ENCODE measurements at places on chromosomes 2 and 18.

DNA sequence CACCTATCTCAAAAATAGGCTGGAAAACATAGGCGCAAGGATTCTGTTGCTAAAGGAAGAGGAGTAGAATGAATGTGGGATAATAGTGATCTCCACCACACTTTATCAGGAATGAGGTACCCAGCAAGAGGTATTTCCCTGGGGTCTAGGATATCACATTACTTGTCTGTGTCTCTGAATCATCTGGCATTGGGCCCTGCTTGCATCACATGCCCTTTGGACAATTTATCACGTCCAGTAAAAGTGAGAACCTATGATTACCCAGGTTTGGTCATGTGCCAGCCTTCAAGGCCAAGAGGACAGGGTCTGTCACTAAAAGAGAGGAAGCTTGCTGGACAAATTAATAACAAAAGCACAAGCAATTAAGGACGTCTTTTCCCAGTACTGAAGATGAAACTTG lies 11.4 kb upstream of the TRAPPC8 start:
- no peak for DNase-seq

DNA sequence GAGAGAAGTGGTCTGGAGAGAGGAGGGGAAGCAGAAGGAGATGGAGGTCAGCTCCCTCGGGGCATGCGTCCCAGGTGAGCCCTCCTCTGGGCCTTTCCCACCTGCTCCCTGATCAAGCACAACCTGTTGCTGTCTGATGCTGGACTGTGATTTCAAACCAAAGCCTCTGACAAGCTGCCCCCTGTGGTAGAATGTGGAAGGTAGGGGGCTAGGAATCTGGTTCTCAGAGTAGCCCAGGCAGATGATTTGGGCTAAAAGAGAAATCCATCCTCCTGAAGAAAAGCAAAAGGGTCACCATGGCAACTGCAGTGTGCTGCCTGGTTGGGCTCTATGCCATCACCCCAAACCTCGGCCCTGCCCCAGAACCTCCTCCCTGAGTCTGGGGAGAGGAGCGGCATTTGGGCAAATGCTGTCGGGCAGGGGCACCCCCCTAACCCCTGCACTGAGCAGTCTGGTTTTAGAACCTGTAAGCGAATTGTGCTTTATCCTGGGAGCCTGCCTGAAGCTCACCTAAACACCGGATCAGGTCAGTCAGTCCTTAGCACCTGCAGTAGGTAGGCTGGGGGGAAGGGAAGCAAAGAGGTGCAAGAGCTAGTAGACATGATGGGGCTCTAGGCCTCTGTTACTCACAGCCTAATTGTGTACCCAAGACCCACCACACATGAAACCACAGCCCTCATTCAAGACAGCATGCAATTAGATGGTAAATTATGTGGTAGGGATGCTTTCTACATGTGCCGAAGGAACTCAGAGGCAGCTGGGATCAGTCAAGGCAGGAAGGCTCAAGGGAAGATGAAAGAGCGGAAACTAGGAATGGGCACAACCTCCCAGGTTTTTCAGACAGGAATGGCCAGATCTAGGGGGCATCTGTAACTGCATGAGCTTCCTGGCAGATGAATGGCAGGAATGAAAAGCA lies 83.5 kb downstream of the DNMT3A start:
- DNase-seq = no peak

- DNase-seq = no peak
These were observed 68.6 kb downstream of the PLEKHM3 start for GRCh38 chr2:207956771-207957170.

DNA sequence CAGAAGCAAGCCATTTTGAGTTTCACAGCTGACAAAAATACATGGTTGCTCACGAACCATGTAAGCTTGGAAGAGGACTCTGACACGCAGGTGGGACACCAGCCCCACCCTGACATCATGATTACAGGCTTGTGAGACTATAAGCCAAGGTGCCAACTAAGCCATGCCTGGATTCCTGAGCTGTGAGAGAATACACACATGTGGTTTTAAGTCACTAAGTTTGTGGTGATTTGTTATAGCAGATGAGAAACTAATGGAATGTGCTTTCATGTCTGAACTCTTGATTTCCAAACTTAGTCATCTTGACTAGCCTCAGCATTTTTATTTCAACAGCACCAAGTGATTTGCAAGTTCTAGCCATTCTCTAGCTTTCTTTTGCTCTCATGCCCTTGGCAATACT lies 676.1 kb upstream of the CELF4 start:
- DNase-seq = no peak

GRCh38 chr18:4035521-4035920 lies 419.6 kb downstream of the DLGAP1 start:
- DNase-seq = no peak

DNA sequence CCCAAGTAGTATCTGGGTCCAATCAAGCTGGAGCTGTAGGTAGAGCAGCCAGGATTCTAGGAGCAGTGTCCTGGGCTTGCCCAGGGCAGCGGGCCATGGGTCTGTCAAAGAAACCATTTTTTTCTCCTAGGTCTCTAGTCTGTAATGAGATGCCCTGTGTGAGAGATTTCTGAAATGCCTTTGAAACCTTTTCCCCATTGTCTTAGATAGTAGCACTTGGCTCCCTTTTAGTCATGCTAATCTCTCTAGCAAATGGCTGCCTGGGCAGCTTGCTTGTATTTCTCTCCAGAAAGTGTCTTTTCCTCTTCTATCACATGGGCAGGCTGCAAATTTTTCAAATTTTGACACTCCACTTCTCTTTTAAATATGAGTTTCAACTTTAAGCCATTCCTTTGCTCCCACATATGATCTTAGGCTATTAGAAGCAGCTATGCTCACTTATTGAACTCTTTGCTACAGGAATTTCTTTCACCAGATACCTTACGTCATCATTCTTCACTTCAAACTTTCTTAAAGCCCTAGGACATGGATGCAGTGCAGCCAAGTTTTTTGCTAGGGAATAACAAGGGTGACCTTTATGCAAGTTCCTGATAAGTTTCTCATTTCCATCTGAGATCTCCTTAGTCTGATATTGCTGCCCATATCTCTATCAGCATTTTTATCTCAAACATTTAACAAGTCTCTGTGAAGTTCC lies 890.2 kb upstream of the VRK2 start:
- no peak for DNase-seq

DNA sequence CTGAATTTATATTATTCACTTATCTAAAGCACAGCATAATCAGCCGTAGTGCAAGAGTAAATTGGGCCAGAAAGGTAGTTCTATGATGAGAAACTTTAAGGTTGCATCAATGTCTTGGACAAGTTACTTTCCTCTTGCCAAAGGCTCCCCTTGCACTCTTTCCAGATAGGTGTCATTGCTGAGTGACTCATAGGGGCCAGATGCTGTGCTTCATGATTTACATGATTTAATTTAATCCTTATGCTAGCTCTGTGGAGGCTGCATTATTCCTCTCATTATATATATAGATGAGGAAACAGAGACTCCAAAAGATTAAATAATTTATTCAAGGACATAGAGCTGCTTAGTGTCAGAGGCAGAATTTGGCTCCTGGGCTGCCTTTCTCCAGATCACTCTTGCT lies 5.0 kb downstream of the CFAP221 start:
- DNase-seq = no peak

GRCh38 chr2:128734521-128735295 lies 416.0 kb upstream of the HS6ST1 start:
- DNase-seq = no peak

GRCh38 chr2:88659538-88659915 lies 31.9 kb upstream of the RPIA start:
- DNase-seq = no peak

GRCh38 chr2:37774976-37775907 lies 103.8 kb upstream of the CDC42EP3 start:
- DNase-seq = no peak

- no peak for DNase-seq
These were observed 26.9 kb downstream of the RAPGEF4 start for GRCh38 chr2:172762574-172762973.

DNA sequence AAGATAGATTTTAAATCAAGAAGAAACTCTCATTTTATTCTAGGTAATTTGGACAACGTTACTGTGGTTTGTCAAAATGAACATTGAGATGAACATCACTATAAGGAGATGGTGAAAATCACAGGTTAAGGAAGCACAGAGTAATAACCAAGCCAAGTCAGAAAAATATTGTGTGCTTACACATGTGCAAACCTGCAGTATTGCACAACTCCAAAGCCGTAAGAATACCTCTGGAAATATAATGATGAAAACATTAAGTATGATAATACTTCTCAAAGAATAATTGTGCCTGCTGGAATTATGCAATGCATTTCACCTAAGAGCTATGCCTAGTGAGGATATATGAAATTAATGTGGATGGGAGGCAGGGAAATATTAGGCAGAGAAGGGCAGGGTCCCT lies 21.1 kb upstream of the GALNT5 start:
- DNase-seq = no peak

GRCh38 chr2:117086943-117087250 lies 727.6 kb upstream of the DDX18 start:
- no peak for DNase-seq

DNA sequence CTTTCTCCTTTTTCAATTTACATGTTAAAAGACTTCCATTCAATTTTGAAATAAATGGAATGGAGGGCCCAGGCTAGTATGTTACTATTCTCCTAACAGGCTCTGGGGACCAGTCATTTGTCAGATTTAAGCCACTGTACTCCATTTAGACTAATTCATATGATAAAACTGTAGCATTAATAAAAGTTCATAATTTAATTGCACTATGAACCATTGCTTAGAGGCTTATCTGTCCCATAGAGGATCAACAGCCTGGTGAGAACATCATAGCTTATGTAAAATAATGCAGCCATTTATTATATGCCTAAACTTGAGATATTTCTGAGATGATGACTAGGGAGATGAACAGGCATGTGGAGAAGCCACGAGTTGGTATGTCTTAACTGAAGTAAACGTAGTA lies 156.0 kb downstream of the RIT2 start:
- no peak for DNase-seq

GRCh38 chr2:147345246-147345645 lies 499.6 kb upstream of the ACVR2A start:
- no peak for DNase-seq

GRCh38 chr2:118667964-118668363 lies 179.5 kb downstream of the EN1 start:
- no peak for DNase-seq

- DNase-seq = no peak
These were observed 261.5 kb upstream of the TANK start for GRCh38 chr2:160898581-160899307.

GRCh38 chr18:35096677-35097011 lies 55.4 kb downstream of the MAPRE2 start:
- DNase-seq = no peak

GRCh38 chr2:66845307-66845706 lies 410.4 kb downstream of the MEIS1 start:
- DNase-seq = no peak

DNA sequence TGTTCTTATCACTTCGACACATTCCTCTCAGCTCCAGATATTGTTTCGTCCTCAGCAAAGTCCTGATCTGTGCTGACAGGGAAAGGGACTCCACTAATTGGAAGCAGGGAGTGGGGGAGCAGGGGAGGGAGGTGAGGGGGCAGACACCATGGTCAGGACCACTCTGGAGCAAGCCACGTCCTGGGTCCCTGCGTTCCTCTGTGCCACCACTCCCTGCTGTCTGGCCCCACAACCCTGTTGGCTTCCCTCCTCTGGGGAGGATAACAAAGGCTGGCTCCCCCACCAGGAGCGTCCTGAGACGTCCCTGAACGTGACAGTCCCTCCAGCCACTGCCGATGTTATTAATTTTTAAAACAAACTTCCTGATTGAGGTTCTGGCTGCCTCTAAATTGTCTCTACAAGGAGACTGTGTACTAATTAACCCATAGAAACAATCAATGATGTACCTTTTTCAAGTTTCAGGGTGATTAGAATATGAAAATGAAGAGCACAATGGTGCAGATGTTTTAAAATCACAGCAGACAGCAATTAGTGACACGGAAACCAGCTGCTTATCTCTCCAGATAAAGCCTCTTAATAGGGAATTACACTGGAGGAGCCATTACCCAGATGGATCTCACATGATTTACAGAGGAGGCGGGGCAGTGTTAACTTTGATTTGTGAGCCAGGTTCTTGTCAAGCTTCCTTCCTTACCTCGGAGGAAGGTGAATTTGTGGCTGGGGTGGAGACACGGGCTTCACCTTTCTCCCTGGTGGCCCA lies 257.5 kb downstream of the SETBP1 start:
- no peak for DNase-seq

GRCh38 chr2:120638450-120638849 lies 97.2 kb upstream of the GLI2 start:
- no peak for DNase-seq

DNA sequence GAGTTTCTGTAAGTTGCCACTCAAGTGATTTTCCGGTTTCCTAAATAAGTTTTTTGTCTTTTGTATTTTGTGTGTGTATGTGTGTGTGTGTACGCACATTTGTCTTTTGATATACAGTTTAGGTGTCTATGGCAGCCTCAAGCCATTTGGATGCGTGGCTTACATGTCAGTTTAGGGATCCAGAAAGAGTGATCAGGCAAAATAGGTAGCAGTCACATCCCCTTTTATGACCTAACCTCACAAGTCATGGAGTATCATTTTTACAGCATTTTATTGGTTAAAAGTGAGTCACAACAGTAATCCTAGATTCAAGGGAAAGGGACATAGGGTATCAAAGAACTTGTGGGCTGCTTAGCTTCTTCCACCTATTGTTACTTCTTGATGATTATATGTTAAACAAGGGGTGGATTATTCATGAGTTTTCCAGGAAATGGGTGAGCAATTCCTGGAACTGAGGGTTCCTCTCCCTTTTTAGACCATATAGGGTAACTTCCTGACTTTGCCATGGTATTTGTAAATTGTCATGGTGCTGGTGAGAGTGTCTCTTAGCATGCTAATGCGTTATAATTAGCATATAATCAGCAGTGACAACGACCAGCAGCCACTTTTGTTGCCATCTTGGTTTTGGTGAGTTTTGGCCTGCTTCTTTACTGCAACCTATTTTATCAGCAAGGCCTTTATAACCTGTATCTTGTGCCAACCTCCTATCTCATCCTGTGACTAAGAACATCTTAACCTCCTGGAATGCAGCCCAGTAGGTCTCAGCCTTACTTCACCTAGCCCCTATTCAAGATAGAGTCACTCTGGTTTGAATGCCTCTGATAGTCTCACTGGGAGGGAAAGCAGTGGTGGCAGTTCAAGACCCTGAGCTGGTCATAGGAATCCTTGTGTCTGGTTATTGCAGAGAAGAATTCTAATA lies 8.6 kb upstream of the SOCS6 start:
- no peak for DNase-seq

GRCh38 chr2:172606285-172606684 lies 50.4 kb downstream of the PDK1 start:
- no peak for DNase-seq

- DNase-seq = no peak
These were observed 395.5 kb upstream of the HNRNPA3 start for GRCh38 chr2:176817061-176817565.

- no peak for DNase-seq
These were observed 52.2 kb downstream of the MRPS9 start for GRCh38 chr2:105090091-105090490.
